Activated effector memory CD4-positive, alpha-beta T cell treated with anti-CD3 and anti-CD28 coated beads, Interleukin-2, amount 50 U/mL, for 16 hours (primary cell): ENCODE measurements at places on chromosomes 1 and 21.

GRCh38 chr1:41683681-41684500 lies 199.4 kb upstream of the EDN2 start:
- DNase-seq: peak; percentile 74

DNA sequence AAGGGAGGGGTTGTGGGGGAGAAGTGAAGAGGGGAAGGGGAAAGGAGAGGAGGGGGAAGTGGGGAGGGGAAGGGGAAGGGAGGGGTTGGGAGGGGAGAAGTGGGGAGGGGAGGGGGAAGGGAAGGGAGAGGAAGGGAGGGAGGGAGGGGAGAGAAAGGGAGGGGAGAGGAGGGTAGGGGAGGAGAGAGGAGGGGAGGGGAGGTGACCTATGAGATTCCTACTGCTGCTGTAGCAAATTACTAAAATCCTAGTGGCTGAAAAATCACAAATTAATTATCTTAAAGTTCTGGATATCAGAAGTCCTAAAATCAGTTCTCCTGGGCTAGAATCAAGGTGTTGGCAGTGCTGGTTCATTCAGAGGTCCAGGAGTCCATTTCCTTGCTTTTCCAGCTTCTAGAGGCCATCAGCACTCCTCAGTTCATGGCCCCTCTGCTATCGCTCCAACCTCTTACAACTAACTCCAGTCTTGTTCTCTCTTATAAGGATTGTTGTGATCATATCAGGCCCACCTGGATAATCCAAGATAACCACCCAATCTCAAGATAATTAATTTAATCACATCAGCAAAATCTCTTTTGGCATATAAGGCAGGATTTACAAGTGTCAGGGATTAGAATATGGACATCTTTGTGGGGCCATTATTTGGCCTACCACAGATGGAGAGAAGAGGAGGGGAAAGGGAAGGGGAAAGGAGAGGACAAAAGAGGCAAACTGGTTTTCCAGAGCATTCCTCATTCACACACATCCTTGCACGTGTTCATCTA lies 30.4 kb upstream of the KANK4 start:
- DNase-seq: no peak

DNA sequence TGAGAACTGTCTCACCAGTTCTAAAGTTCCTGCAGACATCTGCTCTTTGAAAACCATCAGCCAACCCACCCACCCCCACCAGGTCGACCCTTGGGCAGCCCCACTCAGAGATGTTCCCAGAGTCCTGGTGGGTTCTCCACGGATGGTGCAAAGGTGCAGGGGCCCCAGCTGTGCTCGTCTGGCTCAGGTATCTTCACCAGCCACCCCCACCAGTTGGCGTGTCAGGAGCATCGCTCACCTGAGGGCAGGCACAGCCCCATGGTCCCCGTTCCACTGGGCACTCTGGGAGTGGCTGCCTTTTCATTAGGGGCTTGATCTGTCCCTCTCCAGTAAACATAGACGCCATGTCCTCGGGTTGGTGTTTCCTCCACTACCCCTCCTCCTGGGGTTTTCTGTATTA lies 70.5 kb downstream of the UMODL1 start:
- no peak for DNase-seq

DNA sequence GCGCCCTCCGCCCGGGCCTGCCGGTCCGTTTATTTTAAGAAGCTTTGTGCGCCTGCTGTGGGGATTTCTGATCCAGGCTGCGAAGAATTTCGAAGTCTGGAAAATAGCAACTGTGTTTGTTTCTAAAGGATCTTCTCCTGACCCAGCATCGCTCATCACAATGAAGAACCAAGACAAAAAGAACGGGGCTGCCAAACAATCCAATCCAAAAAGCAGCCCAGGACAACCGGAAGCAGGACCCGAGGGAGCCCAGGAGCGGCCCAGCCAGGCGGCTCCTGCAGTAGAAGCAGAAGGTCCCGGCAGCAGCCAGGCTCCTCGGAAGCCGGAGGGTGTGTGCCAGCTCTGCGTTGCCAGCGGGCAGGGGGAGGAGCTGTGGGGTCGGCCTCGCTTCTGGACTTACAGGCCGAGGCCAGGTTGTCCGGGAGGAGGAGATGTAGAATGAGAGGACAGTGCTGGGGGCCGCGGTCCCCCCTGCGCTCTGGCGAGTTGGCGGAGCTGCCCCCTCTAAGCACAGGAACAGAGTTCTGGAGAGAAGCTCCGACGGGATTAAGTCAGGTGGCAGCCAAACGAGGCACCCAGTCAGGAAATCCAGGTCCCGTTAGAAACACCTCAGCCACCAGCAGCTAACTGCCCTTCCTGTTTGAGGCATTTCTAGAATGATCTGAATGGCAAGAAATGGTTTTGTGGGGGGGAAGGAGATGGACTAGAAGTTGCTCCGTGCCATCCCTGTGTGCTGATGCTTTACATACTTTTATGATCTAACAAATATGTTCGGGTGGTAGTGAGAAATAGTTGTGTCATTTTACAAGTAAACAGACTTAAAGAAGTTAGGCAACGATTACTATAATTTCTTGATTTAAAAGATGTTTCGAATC lies 948 bp downstream of the TXLNA start:
- peak; percentile 77 for DNase-seq

DNA sequence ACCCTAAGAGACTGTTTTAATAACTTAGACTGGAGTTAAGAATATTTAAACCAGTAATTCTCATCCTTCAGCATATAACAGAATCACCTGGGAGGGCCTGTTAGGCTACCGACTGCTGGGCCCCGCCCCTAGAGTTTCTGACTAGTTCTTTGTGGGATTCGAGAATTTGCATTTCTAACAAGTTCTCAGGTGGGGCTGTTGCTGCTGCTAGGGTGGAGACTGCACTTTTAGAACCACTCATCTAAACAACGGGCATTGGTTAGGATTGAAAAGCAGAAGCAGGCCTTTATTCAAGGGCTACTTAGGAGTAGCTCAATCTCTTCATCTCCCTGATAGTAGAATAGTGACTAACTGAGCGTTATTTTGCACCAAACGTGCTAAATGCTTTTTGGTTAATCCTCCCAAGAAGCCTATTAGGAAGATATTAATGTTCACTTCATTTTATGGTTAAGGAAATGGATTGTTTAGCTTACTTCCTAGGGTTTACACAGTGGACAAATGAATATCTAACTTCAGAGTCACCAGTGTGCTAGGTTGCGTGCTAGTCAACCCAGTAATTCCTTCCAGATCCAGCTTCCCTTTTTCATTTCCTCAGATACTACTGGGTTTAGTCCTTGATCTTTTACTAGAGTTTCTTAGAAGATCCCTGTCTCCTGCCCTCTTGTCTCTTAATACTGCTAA lies 31.1 kb upstream of the UAP1 start:
- no peak for DNase-seq

DNA sequence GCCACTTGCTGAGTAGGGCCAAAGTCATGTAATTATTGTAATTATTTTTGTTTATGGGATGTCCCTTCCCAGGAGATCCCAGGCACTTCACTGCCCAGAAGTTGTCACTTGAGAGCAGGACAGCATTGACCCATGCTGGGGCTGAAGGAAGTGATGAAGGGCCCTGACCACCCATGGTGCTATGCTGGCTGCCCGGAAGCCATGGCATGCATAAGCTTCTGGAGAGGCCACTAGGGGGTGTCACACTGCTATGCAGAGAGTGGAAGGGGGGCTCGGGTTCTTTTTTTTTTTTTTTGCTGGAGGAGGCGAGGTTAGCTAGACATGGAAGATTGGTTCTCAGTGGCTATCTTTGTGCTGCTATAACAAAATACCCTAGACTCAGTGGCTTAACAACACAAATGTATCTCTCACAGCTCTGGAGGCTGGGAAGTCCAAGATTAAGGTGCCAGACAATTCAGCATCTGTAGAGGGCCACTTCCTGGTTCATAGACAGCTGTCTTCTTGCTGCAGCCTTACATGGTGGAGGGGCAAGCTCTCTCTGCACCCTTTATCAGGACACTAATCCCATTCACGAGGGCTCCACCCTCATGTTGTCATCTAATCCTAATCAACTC lies 84.9 kb downstream of the CNIH3 start:
- DNase-seq: no peak

DNA sequence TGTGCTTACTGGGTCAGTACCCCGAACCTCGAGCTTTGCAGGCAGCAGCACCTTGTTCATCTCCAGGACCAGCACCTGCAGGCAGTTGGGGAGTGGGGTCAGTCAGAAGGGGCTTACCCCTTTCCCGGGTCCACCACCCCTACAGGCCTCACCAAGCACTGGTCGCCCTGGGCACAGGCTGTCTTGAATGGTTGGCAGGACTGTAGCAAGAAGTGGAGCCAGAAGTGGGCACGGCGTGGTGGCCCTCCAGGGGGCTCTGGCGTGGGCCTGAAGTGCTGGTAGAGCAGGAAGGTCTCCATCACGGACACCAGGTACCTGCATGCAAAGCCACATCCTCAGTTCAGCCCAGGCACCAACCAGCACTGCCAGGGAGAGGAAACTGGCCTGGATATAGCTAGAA lies 5.2 kb downstream of the MAP3K6 start:
- DNase-seq: no peak

GRCh38 chr1:170217517-170218256 lies 71.9 kb downstream of the NTMT2 start:
- DNase-seq: no peak

DNA sequence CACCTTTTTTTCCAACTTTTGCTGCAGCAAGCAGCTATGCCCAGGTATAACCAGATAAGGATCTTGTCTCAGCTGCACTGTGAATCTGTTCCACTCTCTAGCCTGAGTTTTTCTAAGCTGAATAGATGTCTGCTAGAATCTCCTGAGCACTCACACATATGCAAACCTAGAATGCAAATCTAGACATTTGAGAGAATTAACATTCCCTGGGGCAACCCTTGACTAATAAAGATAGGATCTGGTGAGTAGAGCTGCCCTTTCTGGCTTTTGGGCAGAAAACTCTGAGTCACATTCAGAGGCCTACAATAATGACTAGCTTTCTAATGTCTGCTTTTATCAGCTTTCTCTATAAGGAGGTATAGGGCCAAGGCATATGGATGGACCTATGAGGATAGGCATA lies 61.4 kb upstream of the BARHL2 start:
- DNase-seq: no peak

GRCh38 chr21:20999659-21000058 lies 1.4 kb downstream of the NCAM2 start:
- no peak for DNase-seq

GRCh38 chr1:7515175-7515574 lies 255.9 kb upstream of the VAMP3 start:
- DNase-seq: no peak

- peak; percentile 65 for DNase-seq
These were observed 746 bp downstream of the AK4 start for GRCh38 chr1:65148548-65149350.

DNA sequence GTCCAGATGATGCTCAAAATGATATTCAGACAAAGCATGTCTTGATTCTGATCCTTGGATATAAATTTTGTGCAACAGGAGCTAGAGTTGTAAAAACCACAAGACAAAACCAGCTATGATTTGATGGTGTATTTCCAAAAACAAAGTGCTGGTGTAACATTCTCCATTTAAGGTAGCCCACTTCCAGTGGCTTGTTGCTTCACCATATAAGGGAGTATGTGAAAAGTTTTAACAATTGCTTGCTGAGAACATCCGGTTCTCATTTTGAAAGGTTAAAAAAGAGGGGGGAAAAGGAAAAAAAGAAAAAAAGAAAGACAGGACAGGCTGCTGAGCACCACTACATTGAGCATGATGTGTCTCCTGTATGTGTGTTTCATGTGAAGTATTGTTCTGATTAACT lies 123.6 kb downstream of the MACF1 start:
- DNase-seq: no peak

GRCh38 chr1:162404550-162405160 lies 7.3 kb downstream of the SH2D1B start:
- DNase-seq: no peak

DNA sequence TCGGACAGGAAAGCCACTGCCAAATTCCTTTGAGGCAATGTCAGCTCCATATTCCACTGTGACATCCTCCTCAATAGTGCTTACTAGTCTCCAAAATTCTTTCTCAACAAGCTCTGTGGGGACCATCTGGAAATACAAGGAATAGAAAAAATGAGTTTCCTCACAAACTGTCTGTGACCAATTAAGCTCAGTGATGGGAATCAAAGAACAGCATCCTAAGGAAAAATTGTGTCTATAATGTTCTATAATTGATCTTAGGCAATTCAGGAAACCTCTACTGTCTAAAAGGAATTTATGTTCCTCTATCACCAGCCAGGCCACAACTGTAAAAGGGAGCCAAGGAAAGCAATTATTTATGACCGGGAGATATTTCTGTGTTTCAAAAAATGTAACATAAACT lies 46.1 kb upstream of the SYT2 start:
- no peak for DNase-seq

- DNase-seq: peak; percentile 66
These were observed 701 bp upstream of the MUTYH start for GRCh38 chr1:45340816-45341466.

- no peak for DNase-seq
These were observed 52.2 kb downstream of the SLC27A3 start for GRCh38 chr1:153827168-153827964.

DNA sequence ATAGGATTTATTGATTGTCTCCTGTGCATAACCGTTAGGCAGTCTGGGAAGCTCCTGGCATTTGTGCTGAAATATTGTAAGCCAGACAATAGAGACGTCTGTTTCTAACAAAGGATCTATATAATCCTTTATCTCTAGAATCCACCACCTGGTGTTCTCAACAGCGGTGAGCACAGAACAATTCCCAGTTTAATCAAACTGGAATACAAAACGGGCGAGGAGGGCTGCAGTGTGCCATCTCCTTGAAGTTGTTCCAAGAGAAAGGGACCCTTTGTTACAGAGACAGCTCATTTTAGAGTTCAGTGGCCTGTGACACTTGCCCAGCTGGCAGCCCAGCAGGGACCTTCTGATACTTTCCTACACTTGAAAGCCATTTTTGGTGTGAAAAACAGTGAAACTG lies 162.8 kb upstream of the IVNS1ABP start:
- DNase-seq: no peak

GRCh38 chr1:12075195-12076114 lies 12.4 kb downstream of the TNFRSF8 start:
- DNase-seq: peak; percentile 5

DNA sequence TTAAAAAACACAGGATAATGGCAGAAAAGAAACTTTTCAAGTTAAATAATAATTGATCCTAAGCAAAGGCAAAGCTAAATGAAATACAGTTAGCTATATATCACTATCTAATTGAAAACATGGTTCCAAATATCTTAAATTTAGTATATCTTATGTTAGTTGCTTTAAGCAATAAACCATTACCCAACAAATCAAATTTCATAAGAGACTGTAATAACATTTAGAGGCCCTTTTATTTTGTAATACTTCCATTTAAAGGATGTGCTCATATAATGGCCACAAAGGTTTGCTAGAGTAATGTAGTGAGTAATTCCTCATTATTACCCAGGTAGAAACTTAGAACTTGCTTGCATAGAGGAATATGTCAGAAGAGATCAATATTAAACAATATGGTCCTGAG lies 32.3 kb downstream of the RPL5 start:
- no peak for DNase-seq
